ENCODE measurements at places on chromosomes 11 and 22.

- no peak for DNase-seq
- no peak overlapping the region for H3K4me3 ChIP-seq
- H3K27ac ChIP-seq: no peak overlapping the region
- H3K36me3 ChIP-seq: peaks cover 14% of the 10 kb centered on the region
Measured at GRCh38 chr11:117166491-117166890, 12.1 kb upstream of the SIDT2 start.

DNA sequence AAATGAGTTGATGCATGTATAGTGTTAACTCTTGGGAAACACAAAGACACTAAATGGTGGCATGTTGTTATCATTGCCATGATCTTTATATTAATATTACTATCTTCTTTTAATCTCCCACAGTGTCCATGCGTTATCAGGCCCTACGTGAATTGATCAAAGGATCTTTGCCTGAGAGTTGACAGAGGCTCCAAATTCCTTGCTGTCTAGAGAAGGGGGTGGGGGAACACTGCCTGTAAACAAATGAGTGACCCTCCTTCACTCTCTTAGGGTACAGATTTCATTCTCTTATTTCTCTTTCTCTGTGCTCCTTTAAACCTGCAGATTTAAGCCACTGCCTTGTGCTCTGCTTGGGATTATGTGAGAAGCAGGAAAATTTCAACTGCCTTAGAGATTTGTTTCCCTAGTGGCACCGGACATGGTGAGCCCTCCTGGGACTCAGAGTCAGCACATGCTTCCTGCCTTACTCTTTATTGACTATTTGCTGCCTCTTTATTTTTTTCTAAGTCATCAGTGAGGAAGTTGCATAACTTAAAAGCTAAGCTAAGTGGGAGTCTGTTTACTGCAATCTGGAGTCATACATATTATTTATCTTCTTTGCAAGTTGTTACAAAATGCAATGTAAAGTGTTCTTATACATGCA is 122.9 kb downstream of the MAML2 start:
- DNase-seq: no peak
- peak overlapping the region; percentile 23 for H3K4me3 ChIP-seq
- no peaks in the 10 kb centered on the region for H3K27me3 ChIP-seq
- H3K27ac ChIP-seq: peak overlapping the region; percentile 86
- peaks cover 80% of the 10 kb centered on the region for H3K4me1 ChIP-seq

- H3K4me3 ChIP-seq: no peak overlapping the region
- peak; percentile 66 for DNase-seq
- peak overlapping the region; percentile 38 for H3K27ac ChIP-seq
- peaks cover 12% of the 10 kb centered on the region for H3K4me1 ChIP-seq
- H3K27me3 ChIP-seq: peaks cover 15% of the 10 kb centered on the region
- no peaks in the 10 kb centered on the region for H3K36me3 ChIP-seq
Measured at GRCh38 chr11:9060700-9061111, 30.7 kb downstream of the SCUBE2 start.

GRCh38 chr11:93484716-93485115 is 58.5 kb downstream of the SMCO4 start:
- H3K36me3 ChIP-seq: no peaks in the 10 kb centered on the region
- DNase-seq: no peak
- no peaks in the 10 kb centered on the region for H3K4me1 ChIP-seq
- no peak overlapping the region for H3K27ac ChIP-seq
- H3K27me3 ChIP-seq: no peaks in the 10 kb centered on the region

GRCh38 chr11:72243173-72244059 is 560 bp downstream of the PHOX2A start:
- peaks cover 24% of the 10 kb centered on the region for H3K4me1 ChIP-seq
- peak overlapping the region; percentile 33 for H3K4me3 ChIP-seq
- H3K27ac ChIP-seq: no peak overlapping the region
- H3K36me3 ChIP-seq: peaks cover 2% of the 10 kb centered on the region

All from activated naive CD8-positive, alpha-beta T cell treated with anti-CD3 and anti-CD28 coated beads for 36 hours (primary cell).